ENCODE measurements at places on chromosomes 11 and 22.

GRCh38 chr22:46280999-46281623 lies 13.3 kb downstream of the TTC38 start:
- DNase-seq, result no peak

DNA sequence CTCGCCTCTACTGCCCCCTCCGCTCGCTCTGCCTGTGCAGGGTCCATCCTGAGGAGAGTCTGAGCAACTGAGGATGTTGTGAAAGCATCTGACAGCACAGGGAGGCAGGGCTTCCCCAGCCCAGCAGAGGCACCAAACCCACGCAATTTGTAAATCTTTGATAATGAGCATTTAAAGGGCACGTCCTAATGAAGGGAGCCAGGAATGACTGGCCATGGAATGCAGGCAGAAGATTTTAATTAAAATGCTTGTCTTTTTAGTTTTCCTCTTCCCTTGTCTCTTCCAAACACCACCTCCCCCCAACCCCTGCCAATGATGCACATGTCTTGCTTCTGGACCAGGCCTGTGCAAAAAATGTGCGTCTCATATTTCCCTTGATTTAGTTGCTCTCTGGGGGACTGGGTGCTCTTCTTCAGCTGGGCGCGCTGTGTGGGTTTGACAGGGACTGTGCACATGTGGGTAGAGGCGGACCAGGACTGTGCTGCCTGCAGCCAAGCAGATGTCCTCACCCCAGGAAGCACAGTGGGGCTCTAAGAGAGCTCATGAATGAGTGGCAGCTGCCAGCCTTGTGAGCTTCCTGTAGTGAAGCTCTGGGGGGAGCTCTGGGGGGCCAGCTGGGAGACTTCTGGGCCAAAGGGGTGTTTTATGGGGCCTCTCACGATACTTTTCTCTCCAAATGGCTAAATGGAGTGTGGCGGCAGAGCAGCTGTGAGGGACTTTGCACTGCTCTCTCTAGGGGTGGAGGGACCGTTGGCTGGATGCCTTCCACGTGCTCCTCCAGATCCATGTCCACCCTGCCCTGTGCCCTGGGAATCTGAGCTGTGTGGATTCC lies 273.5 kb downstream of the ST3GAL4 start:
- no peak for DNase-seq

GRCh38 chr11:115411120-115411519 lies 93.1 kb downstream of the CADM1 start:
- no peak for DNase-seq

DNA sequence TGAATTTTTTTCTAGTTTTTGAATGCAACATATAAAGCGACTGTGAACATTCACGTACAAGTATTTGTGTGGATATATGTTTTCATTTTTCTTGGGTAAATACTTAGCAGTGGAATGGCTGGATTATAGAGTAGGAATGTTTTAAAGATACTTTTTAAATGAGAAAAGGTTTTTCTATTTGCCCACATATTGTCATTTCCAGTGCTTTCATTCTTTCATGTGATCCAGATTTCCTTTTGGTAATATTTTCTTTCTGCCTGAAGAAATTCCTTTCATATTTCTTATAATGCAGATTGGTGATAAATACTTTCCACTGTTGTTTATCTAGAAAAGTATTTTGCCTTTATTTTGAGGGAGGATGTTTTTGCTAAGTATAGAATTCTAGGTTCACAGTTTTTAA lies 7.9 kb downstream of the DDB2 start:
- no peak for DNase-seq

GRCh38 chr22:29663180-29663821 lies 56.5 kb upstream of the CABP7 start:
- DNase-seq, result no peak

DNA sequence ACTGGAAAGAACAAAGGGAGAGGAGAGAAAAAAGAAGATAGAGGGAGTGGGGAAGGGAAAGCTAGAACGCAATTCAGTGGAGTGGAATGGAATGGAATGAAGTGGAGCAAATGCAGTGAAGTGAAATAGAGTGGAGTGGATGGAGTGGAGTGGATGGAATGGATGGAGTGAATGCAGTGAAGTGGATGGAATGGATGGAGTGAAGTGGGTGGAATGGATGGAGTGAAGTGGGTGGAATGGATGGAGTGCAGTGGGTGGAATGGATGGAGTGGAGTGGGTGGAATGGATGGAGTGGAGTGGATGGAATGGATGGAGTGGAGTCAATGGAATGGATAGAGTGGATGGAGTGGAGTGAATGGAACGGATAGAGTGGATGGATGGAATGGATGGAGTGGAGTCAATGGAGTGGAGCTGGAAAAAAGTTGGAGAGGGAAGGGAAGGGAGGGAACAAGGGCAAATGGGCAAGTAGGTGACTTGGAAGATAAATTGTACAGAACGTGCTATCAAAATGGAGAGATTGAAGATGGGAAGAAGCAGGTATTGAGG lies 13.9 kb downstream of the IFITM10 start:
- DNase-seq, result no peak

DNA sequence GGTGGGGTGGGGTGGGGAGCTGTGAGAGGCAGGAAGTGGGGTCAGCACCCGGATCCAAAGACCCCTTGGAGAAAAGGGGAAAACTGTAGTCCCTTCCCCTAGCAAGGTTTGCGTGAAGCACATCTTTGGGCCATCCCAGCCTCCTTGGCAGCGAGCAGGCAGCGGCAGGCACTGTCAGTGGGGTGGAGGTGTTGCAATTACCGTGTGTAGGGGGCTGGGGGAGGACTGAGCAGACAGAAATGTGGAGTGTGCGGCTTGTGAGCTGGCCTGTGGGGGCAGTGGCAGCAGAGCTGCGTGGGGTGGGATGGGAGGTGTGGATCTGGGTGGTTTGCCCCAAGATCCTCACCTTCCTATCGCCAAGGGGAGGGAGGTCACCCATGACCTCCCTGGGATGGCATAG lies 16.4 kb downstream of the DAGLA start:
- DNase-seq, result no peak

- no peak for DNase-seq
Observed at GRCh38 chr22:48199667-48200066, 1437.2 kb downstream of the TBC1D22A start.

Measured in stimulated activated CD4-positive, alpha-beta T cell treated with anti-CD3 and anti-CD28 coated beads, Interleukin-1b, Interleukin-23, amount 100 ng/mL, for 1 hour (primary cell).